CD4-positive, alpha-beta T cell (primary cell): ENCODE measurements at places on chromosomes 6 and 20. TPM values are rescaled to one million over a fixed set of nuclear protein-coding genes. Genes with fewer than 3 reads are reported as not detected.

Gene PRL
- not detected for total RNA-seq

Gene LTB
- total RNA-seq = 244 TPM

Gene WFDC2
- not detected for total RNA-seq

Gene HUS1B
- total RNA-seq = 2.2 TPM

Gene RNASET2
- 165 TPM for total RNA-seq

Gene BPIFA1
- total RNA-seq = not detected

Gene CLVS2
- total RNA-seq = not detected

Gene CRISP2
- total RNA-seq = not detected

Gene RCAN2
- not detected for total RNA-seq

Gene CST4
- total RNA-seq = not detected

Gene HLA-DPB1
- 29.0 TPM for total RNA-seq

Gene FANCE
- 1.7 TPM for total RNA-seq

Gene ZKSCAN3
- total RNA-seq = 0.88 TPM

Gene LST1
- total RNA-seq = 8.9 TPM

DNA sequence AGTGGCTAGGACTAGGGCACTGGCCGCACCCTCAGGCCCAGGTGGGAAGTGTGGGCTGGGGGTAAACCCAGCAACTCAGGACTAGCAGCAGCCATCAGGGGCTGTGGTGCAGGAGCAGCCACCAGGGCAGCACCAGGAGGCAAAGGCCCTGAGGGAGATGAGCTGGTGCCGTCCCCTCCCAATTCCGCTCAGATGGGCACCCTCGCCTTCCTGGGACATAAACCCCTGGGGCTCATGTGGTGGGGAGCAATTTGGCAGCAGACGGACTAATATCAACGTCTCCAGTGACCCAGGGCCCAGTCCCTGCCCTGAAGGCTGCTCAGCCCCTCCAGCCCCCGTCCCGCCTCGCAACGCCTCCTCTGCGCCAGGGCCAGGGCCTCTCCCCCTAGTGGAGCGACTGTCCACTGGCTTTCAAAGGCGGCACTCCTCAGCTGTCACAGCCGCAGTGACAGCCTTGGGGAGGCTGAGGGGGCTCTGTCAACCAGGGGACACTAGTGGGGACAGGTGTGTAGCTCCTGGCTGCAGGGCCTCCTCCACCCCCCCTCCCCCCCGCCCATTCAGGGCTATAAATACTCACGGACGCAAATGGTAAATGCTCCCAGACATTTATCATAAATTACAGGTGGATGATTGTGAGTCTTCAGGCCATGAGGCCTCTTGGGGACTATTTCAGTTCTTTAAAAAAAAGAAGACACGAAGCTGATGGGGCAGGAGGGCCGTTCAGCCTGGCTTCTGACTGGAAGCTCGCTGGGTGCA lies 349.9 kb downstream of the ZFAND3 start:
- H3K36me3 ChIP-seq = peaks cover 3% of the 10 kb centered on the region
- H3K4me1 ChIP-seq = no peaks in the 10 kb centered on the region
- H3K27me3 ChIP-seq = no peaks in the 10 kb centered on the region
- no peak overlapping the region for H3K4me3 ChIP-seq

- no peak overlapping the region for H3K27ac ChIP-seq
- no peaks in the 10 kb centered on the region for H3K4me1 ChIP-seq
- DNase-seq = no peak
- peaks cover 37% of the 10 kb centered on the region for H3K36me3 ChIP-seq
- H3K4me3 ChIP-seq = no peak overlapping the region
Measured at GRCh38 chr6:88890394-88890793, 73.0 kb downstream of the RNGTT start.

DNA sequence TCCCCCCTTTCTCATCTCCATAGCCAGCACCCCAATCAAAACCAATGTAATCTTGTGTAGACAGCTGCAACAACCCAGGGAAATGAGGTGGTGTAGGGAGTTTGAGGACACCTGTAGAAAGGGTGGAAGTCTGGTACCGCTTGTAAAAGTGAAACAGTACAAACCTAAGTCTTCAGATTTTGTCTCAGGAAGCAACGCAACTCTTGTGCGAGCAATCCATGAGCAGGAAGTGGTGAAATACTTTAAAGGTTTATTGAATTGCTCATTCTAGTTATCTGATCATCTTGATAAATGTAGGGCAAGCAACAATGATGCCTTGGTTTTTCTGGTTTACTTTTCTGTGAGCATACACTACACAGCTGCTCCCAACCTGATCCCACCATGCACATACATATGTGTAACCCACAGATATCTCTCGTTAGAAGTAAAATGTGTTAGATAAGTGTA lies 71.1 kb upstream of the THEMIS start:
- H3K36me3 ChIP-seq = no peaks in the 10 kb centered on the region
- peak overlapping the region; percentile 67 for H3K27ac ChIP-seq
- peaks cover 17% of the 10 kb centered on the region for H3K4me1 ChIP-seq
- H3K4me3 ChIP-seq = peak overlapping the region; percentile 53

- no peak overlapping the region for H3K4me3 ChIP-seq
- no peaks in the 10 kb centered on the region for H3K4me1 ChIP-seq
- no peak overlapping the region for H3K27ac ChIP-seq
- no peaks in the 10 kb centered on the region for H3K27me3 ChIP-seq
- H3K36me3 ChIP-seq = no peaks in the 10 kb centered on the region
Measured at GRCh38 chr6:139635401-139636130, 261.1 kb upstream of the CITED2 start.

- H3K27ac ChIP-seq = no peak overlapping the region
- peak; percentile 25 for DNase-seq
- H3K36me3 ChIP-seq = peaks cover 69% of the 10 kb centered on the region
Measured at GRCh38 chr20:24981282-24981681, 11.3 kb downstream of the APMAP start.

GRCh38 chr6:119938752-119939151 lies 589.2 kb upstream of the MAN1A1 start:
- no peaks in the 10 kb centered on the region for H3K36me3 ChIP-seq
- DNase-seq = no peak
- no peaks in the 10 kb centered on the region for H3K27me3 ChIP-seq
- no peak overlapping the region for H3K27ac ChIP-seq
- H3K4me3 ChIP-seq = no peak overlapping the region

GRCh38 chr20:41774291-41774690 lies 156.1 kb upstream of the CHD6 start:
- H3K36me3 ChIP-seq = no peaks in the 10 kb centered on the region
- no peaks in the 10 kb centered on the region for H3K4me1 ChIP-seq
- DNase-seq = no peak
- H3K4me3 ChIP-seq = no peak overlapping the region

GRCh38 chr20:37276494-37277252 lies 12.8 kb upstream of the MANBAL start:
- no peak overlapping the region for H3K27ac ChIP-seq
- no peaks in the 10 kb centered on the region for H3K36me3 ChIP-seq
- no peaks in the 10 kb centered on the region for H3K27me3 ChIP-seq
- DNase-seq = peak; percentile 61

DNA sequence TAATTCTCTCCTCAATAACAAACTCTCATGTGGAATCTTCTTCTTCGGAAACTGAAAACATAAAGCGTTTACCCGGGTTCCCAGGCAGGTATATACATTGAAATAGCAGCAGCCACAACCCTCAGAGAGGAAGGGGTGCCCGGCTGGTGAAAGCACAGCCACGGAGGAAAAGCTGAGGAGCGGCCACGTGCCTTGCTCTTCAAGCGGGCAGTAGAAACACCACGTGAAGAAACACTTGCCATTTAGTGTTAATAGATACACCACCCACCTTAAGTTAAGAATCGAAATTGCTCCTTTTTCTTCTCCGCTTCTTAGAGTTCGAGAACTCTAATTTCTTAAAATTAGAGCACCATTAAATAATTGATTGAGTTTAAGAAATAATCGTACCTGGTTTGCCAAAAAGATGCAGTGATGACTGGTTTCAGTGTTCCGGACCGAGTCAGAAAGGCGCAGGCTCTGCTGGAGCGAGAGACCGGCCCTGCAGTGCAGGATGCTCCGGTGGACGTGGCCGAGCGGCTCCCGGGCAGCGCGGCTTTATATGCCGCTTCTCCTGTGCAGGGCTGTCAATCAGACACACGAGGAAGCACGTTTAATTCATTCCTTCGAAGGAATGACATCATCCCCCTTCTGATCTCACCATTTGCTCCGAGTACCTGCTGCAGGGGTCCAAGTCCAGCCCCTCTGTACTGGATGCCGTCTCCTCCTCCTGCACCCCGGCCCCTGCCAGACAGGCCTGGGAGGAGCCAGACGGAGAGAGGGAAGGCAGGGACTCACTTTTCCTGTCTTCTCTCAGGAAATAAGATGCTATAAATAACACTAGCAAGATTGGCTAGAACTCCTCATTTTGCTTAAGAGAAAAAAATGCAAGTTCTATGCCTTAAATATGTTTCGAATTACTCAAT lies at the start of gene THBS2:
Gene THBS2, minus strand, starts transcription at position 510 of the 902 bp plus-strand sequence. CDS start 3,062 bp downstream, outside the sequence.
- no peak within 1 kb of the TSS for H3K4me3 ChIP-seq
- peaks cover 7% of the 10 kb centered on the region for H3K4me1 ChIP-seq
- no peaks in the 10 kb centered on the region for H3K36me3 ChIP-seq
- peaks cover 46% of the 10 kb centered on the region for H3K27me3 ChIP-seq
- DNase-seq = no peak
- no peak within 1 kb of the TSS for H3K27ac ChIP-seq

DNA sequence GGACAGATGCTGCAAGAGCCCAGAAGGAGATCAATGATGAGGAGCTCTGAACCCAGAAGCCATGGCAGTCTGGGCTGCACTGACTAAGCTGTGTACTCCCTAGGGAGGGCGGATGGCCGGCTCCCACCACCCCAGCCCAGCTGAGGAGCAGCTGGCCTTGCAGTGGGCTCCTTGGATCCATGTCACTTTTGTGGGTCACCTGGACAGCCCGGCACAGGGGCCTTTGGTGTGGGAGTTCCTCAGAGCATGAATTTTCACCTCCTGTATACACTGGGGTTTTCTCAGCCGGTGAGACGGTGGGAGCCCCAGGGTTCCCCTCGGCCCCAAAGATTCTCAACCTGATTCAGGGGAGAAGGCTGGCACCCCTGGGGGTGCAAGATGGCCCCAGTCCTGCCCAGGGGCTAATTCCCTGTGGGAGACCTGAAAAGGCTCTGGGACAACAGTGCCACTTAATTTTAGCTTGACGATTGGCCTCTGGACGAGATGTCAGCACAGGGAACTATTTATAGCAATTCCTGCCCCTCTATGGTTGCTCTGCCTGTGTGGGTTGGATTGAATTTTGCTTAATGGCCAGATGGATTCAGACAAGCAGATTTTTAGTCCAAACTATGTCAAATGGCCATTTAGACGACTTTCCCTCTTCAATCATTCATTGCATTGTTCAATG lies 121.6 kb upstream of the PMEPA1 start:
- no peak overlapping the region for H3K4me3 ChIP-seq
- no peaks in the 10 kb centered on the region for H3K36me3 ChIP-seq
- H3K4me1 ChIP-seq = no peaks in the 10 kb centered on the region

DNA sequence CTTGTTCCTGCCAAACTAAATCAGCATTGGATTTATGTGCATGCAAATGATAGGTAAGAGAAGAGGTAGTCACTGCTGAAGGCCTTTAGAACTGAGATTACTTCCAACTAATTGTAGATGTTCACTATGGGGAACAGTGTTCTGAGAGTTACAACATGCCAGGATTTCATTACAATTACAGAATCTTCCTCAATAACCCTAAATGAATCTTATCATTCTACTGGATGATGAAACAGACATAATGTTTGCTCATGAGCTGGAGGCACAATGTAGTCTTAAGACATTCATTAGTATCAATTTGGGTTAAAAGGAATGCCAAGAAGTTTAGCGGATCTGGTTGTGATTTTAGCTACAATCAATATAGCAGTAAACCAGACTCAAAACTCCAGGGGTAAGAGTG lies 248.9 kb upstream of the THEMIS start:
- no peak for DNase-seq
- H3K27me3 ChIP-seq = no peaks in the 10 kb centered on the region
- H3K36me3 ChIP-seq = no peaks in the 10 kb centered on the region

DNA sequence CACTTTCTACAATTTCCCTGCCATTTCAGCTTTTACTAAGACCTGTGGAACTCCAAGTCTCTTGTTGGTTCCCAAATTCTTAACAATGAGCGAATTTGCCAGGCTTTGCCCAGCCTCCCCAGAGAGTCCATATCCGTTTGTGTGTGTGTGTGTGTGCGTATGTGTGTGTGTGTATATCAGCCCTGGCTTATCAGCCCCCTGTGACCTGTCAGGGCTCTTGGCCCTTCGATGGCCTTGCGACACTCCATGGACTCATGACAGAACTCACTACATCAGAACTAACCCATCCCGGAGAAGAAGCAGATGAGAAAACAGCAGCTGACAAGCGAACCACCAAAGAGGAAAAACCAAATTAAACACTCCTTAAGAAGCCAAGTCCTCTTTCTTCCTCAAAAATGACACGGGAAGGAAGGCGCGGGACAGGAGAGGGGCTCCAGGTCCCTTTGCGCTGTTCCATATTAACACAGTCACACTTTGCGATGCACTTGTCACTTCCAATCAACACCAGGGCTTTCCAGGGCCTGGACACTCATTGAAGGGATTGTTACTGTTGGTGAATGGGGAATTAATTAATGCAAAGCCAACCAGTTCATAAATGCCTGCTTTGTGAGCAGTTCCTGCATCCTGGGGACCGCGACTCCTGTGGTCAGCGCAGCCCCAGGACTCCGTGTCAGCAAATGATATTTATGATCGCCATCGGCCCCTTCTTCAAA lies 524.0 kb downstream of the CD83 start:
- no peak overlapping the region for H3K27ac ChIP-seq
- no peak overlapping the region for H3K4me3 ChIP-seq
- H3K4me1 ChIP-seq = peaks cover 16% of the 10 kb centered on the region
- no peaks in the 10 kb centered on the region for H3K36me3 ChIP-seq
- H3K27me3 ChIP-seq = no peaks in the 10 kb centered on the region
- no peak for DNase-seq

- H3K27me3 ChIP-seq = no peaks in the 10 kb centered on the region
- H3K4me1 ChIP-seq = peaks cover 19% of the 10 kb centered on the region
- no peak overlapping the region for H3K27ac ChIP-seq
- no peak overlapping the region for H3K4me3 ChIP-seq
- H3K36me3 ChIP-seq = no peaks in the 10 kb centered on the region
Measured at GRCh38 chr6:45715508-45715803, 300.2 kb downstream of the CLIC5 start.

- no peaks in the 10 kb centered on the region for H3K36me3 ChIP-seq
- no peak overlapping the region for H3K27ac ChIP-seq
- no peak overlapping the region for H3K4me3 ChIP-seq
- H3K4me1 ChIP-seq = no peaks in the 10 kb centered on the region
Measured at GRCh38 chr6:56660381-56660730, 17.7 kb upstream of the DST start.

DNA sequence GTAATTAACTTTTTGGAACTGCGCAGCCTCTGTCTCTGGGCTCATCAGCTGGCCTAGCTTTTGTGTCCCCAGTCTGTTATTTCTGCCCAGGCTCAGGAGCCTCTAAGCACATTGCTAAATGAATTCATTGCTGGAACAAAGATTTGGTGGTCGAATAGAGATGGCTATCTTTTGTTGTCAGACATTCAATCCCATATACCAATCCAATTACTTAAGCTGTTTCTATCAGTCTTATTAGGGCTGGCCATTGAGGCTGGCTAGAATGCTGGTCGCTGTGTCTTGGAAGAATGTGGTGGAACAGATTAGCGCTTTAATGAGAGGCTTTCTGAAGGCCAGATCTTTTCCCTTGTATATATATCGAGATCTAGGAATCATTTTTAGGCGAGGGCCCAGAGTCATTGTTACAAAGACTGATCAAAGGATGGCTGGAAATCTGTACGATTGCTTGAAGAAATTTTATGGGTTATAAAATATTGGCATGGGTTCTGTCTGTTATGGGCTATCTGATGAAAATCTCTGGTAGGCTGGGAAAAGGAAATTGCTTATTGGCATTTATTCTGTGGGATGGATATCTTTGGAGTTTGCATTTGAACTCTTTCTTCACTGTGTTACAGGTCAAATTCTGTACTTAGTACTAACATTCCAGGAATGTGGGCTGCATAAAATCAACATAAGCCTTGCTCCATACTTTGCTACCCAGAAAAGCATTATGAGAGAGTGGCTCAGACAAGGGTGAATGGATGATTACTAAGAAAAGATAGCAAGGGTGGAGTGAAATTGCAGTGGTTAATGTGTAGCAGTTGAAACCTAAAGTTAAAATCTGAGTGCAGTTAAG lies 34.8 kb upstream of the JAG1 start:
- no peaks in the 10 kb centered on the region for H3K27me3 ChIP-seq
- no peak for DNase-seq
- H3K4me1 ChIP-seq = no peaks in the 10 kb centered on the region
- H3K36me3 ChIP-seq = no peaks in the 10 kb centered on the region
